ENCODE measurements at places on chromosomes 1 and 21.

GRCh38 chr1:206905295-206906164 is 8.3 kb downstream of the IL24 start:
- no peak for DNase-seq

GRCh38 chr1:88998716-88999115 is 6.3 kb upstream of the KYAT3 start:
- DNase-seq, result no peak

GRCh38 chr1:41328780-41329640 is 32.2 kb upstream of the FOXO6 start:
- no peak for DNase-seq

DNA sequence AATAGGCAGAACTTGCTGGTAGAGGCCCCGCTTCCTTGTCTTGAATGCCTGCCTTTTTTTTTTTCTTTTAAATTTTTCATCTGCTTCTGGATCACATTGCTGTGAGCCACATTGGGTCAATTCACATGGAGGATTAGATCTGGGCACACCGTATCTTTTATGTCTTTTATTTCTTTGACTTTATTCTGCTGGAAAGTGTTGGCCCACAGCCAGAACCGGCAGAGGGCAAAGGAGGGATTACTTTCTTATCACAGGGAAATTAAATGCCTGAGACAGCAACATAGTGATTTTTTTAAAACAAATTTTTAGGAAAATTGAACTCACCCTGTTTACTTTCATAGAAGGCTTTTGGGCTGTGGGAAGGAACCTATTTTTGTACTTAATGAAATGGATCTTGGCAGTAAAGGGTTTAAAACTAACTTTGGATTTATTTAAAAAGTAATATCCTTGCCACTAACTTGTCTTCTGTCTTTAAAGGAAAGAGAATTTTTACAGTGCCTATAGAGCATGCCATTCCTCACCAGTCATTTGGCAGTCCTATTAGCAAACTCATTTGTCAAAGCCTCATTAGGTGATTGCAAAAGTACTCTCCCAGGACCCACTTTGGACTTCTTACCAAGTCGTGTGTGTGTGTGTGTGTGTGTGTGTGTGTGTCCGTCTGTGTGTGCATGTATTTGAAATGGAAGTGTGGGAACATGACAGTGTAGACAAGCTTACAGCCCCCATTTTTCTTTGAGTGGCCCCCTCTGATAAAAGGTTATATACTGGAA is 68.4 kb downstream of the ST6GALNAC3 start:
- DNase-seq, result no peak

- no peak for DNase-seq
Observed at GRCh38 chr1:208997726-208998312, 585.7 kb upstream of the CAMK1G start.

DNA sequence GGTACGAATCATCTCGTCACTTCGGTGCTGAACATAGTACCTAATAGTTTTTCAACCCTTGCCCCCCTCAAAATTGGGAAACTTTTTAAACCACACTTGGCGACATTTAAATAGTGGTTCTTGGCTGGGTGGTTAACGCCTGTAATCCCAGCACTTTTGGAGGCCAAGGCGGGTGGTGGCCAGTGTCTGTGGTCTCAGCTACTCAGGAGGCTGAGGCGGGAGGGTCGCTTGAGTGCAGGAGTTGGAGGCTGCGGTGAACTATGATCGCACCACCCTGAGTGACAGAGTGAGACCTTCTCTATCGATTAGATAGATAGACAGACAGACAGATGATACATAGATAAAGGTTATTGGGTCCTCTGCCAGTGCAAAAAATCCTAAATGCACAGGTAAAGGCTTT is 55.5 kb upstream of the RASAL2 start:
- DNase-seq, result no peak

- no peak for DNase-seq
Observed at GRCh38 chr1:235746245-235746644, 96.7 kb upstream of the GNG4 start.

DNA sequence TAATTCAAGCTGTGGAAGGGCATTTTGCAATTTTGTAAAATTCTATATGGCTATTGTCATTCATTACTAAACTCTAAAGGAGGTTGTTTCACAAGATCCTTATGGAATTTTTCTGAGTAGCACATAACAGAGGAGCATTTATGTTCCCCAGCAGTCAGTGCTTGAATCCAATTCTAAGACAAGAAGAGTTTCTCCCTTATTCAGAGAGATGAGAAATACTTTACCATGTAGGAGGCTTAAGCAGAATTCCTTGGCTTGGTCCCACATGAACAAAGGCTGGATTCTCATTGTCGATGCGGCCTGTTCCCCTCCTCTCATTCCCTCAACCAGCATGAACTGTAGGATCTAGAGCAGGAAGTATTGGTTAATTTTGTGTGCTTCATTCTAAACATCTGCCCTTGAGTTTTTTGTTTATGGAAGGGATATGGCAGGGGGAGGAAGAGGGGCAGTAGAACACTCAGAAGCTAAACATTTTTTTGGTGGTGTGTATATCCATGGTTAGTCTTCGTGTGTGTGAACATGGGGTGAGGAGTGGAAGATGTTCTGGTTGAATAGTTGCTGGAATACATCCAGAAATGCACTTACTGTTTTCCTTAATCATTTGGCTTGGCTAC is 74.3 kb downstream of the LAMC1 start:
- no peak for DNase-seq
